Effector CD8-positive, alpha-beta T cell (primary cell): ENCODE measurements at places on chromosomes 4 and X.

DNA sequence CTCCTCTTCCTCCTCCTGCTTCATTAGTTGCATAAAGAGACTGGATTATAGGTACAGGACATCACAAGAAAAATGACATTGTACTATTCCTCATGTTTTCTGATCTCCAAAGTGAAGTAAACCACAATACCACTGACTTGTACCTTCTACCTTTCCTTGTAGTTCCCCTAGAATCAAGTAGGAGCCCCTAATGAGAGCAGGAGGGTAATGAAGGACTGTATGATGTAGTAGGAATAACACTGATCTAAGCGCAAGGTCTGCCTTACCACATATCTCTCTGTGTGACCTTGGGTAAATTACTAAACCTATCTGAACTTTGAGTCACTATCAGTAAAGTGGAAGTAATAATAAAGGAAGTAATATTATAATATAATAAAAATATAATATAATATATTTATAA, 3.6 kb downstream of the VSIG4 start:
- no peak for DNase-seq

DNA sequence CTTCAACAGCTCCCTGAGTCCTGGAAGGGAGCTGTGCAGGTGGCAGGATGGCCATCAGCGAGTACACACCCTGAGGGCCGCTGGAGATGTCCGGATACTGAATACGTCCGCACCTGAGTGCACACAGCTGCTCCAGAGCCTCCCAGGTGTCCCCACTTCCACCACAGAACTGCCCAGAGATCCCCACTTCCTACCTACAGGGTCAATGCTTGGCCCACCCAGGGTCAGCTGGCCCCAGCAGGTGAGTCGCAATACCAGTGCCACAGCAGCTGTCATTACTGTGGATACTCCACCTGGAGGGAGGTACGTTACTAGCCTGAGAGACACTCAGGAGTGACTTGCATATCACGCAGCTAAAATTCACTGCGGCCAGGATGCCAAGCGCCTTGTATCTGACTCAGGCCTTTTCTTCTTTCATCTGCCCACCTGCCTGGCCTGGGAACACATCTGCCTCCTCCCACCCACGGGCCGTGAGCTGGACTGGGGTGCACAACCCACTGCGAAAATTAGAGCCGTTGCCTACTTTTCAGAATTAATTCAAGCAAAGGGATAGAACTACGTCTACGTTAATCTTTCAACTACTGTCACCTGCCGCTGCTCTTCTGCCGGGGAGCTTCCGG, 9.4 kb downstream of the C4orf50 start:
- no peak for DNase-seq

DNA sequence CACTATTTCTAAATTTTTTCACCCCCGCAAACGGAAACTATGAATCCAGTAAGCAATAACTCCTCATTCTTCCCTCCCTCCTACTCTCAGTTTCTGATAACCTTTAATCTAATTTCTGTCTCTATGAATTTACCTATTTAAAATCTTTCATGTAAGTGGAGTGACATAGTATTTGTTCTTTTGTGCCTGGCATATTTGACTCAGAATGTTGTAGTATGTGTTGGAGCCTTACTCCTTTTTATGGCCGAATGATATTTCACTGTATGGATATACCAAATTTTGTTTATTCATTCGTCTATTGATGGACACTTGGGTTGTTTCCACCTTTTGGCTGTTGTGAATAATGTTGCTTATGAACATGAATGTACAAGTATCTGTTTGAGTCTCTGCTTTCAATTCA, 61.1 kb upstream of the C1GALT1C1 start:
- DNase-seq: no peak

DNA sequence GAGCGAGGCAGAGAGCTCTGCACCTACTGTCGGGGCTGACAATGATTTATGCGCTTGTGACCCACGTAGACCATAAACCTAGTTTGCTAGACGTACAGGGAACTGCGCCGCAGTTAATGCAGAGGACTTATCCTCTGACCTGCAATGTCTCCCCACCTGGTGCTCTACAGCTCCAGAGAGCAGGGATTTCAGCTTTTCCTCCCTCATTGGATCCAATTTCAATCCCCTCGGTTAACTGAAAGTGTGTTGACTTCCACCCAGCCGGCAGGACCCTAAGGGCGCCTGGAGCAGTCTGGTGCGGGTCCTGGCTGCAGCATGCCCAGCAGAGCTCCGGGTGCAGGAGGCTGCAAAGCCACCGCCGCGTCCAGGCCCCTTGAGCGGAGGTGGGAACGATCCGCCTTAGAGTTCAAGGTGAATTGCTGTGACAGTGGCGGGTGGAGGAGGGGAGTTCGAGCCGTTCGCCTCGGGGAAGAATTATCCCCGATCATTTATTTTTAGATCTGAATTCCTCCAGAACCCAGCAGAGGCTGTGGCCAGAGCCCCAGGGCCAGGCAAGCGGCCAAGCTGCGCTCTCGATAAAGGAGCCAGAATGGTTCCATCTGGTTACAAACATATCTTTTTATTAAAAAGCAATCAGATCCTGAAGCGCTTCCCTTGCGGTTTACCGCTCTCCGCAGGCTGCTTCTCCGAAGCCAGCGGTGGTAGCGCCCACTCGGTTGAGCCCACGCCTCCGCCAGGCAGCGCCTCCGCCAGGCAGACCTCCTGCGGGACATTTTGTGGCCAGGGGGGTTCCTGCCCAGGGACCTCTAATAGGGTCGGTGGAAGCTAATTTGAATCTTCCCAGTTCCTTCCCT, 66.0 kb downstream of the FBXO8 start:
- no peak for DNase-seq

DNA sequence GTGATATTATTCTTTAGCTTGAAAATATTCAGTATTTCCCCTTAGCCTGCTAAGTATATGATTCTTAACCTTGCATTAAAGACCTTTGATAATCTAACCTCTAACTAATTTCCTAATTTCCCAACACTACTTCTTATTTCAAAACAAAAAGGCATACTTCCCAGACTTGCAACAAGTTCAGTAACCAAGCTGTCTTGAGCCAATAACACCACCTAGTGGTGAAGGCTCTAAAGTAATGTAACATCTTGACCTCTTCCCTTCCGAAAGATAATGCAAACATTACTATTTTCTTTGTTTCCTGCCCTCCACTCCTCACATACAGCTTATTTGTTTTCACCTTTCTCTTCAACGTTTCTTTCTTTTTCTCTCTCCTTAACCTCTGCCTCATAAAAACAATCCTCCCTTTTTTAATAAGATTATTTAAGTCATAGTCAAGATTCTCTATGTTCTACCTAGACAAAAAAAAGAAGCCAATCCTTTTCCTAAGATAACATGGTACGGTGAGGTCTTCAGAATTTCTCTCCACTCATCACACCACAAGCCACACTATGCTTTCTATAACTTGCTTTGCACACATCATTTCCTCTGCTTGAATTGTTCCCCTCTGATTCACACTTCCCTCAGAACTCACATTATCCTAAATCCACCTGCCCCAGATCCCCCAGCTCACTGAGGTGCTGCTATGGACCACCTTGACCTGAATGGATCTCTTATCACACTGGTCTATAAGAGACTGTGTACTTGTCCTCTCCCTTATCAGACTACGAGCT, 3.5 kb downstream of the FAT1 start:
- no peak for DNase-seq

DNA sequence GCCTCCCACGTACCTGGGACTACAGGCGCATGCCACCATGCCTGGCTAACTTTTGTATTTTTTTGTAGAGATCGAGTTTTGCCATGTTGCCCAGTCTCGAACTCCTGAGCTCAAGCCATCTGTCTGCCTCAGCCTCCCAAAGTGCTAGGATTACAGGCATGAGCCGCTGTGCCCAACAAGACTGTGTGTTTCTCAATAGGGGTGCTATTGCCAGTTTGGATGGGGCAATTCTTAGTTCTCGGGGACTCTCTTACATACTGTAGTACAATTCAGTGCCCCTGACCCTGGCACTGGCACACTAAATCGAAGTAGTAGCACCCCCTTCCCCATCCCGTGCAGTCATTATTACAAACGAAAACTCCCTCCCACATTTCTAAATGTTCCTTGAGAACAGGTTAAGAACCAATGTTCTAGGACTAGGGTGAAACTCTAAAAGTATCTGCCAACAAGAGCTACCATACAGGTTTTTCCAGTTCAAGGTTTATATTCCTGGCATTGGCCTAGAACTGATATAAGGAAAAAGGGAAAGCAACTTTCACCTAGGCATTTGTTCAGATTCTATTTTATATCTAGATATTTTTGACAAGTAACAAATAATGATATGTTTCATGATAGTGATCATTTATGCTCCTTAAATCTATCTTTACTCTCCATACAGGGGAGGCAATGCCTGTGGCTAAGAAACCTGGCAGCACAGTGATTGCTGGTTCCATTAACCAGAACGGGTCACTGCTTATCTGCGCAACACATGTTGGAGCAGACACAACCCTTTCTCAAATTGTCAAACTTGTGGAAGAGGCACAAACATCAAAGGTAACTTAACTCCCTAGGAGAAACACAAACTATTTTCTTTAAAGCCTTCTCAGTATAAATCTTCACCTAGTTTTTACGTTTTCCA, 50.4 kb upstream of the PGAM4 start:
- DNase-seq: no peak

GRCh38 chr4:41216294-41217019, 2.1 kb upstream of the APBB2 start:
- DNase-seq: no peak
